GOT3 (cell line): ENCODE measurements at places on chromosomes 6 and 20.

- no peak for DNase-seq
These were observed 532 bp upstream of the PM20D2 start for GRCh38 chr6:89145091-89145955.

GRCh38 chr20:48822879-48823385 lies 4.9 kb downstream of the PREX1 start:
- DNase-seq: no peak

DNA sequence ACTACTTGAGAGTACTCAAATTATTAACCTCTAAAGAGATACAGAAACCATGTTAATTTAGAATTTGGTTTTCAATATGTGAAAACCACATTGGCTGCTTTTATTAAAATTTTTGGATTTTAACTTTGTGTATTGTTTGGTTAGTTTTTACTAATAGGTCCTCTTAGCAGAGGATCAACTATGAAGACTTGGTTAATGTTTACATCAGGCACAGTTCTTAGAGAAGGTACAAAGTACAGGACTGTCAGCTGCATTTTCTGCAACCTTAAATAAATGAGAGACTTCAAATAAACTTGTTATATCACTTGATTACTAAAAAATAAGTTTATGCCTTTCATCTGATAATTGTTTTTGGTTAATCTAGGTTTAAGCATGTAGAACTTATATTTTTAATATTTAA lies 89.1 kb downstream of the PHF3 start:
- DNase-seq: no peak

DNA sequence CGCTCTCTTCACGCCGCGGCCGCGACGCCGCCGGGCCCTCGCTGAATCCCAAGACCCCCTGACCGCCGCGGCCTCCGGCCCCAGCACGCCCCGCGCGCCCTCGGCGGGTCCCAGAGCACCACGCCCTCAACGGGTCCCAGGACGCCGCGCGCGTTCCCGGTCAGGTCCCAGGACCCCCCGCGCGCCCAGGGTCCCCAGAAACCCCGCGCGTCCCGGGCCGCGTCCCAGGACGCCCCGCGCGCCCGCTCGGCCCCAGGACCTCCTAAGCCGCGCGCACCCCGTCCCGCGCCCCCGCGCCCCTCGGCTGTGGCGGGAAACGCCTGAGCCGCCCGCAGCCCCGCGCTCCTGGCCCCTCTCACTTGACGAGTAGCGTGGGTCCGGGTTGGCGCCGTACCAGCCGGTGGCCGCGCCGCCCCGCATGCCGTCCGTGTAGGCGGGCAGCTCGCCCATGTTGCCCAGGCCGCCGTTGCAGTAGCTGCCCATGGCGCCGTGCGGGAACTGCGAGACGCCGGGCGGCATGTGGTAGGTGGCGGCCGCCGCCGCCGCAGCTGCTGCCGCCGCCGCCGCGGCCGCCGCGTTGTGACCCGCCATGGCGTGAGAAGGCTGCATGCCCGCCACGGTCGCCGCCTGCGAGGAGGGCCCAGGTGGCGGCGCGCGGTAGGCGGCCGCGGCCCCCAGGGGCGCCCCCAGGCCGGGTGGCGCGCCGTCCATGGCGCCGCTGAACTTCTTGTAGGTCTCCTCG lies 556 bp downstream of the NKX2-4 start:
- DNase-seq: no peak

DNA sequence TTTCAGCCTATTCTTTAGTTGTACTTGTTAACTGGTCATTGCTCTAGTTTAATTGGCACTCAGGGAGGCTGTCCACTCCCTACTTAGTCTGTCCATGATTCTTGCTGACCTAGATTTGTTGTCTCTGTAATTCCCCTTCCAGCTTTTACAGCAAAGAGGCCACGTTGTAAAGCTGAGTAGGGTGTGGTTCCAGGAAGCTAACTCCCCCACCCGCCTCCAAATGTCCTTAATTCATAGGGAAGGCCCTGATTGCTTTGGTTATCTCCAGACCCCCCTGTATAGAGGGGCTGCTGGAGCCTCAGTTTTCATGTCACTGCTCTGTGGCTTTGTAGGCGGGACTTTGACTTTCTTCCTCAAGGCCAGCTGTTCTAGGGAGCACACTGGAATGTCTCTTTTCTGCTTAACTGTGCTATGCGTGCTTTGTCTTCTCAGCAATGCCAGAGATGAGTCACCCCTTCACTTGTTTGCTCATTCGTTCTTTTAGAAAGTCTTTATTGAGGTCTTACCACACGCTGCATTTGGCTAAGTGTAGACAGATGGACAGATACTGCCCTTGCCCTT lies 175.1 kb upstream of the JAG1 start:
- no peak for DNase-seq

- DNase-seq: no peak
These were observed 291.4 kb downstream of the PLCB1 start for GRCh38 chr20:8423482-8423881.

DNA sequence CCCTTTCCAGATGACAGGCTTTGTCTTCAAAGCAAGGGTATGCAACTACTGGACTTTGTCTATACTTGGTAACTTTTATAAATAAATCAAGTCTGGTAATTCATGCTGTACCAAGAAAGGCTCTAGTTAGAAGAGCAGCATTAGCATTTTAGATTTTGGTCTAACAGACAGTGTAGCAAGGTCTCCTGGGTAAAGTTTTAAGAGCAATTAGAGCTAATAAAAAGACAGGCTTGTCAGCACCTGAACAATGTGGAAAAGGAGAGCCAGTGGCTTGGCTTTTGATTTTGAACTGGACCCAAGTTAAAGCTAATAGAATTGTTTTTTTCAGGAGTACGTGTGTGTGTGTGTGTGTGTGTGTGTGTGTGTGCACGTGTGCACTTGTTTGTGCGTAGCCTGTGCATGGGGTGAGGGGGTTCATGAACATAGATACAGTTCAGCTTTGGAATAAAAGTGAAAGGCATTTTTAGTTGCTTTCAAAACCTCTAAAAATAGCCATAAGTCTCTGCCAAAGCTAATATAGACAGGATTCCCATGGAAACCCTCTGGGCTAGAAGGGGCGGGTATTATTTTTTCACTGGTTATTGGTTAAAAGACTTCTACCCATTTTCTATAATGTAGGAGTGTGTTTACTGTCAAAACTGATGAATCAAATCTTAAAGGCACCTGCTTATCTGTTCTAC lies 138.4 kb downstream of the KCNQ5 start:
- DNase-seq: no peak

- no peak for DNase-seq
These were observed 18.5 kb downstream of the VSTM2L start for GRCh38 chr20:37921341-37921929.

DNA sequence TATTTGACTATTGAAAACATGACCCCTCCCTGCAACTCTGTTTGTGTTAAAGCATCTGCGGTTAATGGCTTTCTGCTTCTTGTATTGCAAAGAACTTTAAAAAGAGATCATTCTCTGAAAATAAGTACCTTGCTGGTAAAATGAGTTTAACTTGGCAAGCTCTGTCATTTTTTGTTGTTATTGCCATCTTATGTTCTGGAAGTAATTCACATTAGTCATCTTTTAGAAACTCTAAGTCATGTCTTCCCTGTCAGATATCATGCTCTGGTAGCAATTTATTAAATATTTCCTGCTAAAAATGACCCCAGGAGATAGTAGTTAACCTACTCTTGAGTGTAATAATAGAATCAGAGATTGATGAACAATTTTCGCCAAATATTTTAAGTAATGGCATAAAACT lies 890.6 kb downstream of the KIF16B start:
- no peak for DNase-seq

GRCh38 chr6:52333840-52334200 lies 28.1 kb upstream of the PAQR8 start:
- DNase-seq: no peak

DNA sequence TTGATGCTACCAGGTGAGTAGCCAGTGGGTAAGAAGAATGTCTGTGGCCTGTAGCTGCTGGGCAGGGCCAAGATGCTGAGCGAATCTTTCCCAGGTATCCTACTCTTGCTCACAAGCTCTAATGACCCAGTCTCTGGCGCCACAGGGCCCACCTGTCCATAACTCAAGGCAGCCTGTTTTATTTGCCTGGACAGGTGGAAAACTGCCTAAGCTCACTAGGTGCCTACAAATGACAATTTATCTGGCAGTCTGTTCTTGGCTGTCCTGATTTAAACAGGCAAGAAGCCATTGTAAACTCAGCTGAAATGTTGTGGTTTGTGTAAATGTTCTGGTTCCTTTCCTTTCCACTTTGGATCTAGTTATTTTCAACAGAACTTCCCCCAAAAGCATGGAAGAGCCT lies 113.3 kb downstream of the TCP11 start:
- DNase-seq: no peak

- no peak for DNase-seq
These were observed 18.8 kb upstream of the EZR start for GRCh38 chr6:158837684-158838625.

DNA sequence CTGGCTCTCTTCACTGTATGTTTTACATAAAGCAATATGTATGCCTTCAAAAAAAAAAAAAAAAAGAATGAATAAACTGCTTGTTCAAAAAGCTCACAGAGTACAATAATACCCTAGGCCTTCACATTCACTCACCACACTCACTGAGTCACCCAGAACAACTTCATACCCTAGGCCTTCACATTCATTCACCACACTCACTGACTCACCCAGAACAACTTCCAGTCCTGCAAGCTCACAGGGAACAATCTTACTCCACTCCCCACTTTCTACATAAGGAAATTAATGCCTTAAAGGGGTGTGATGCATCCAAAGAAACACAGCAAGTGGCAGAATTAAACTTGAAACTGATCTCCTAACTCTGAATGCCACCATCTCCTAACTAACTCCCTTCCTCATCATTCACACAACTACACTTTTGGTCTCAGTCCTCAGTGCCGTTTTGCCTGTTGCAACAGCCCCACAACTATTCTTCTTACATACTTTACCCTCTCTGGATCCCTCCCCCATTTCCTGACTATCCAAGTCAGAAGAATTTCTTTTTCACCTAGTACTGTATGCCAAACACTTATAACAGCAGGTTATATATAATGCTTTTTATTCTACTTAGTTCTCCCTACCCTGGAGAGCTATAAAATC lies 34.2 kb downstream of the NHSL1 start:
- no peak for DNase-seq

- no peak for DNase-seq
These were observed 21.8 kb upstream of the GMPR start for GRCh38 chr6:16216501-16217155.

DNA sequence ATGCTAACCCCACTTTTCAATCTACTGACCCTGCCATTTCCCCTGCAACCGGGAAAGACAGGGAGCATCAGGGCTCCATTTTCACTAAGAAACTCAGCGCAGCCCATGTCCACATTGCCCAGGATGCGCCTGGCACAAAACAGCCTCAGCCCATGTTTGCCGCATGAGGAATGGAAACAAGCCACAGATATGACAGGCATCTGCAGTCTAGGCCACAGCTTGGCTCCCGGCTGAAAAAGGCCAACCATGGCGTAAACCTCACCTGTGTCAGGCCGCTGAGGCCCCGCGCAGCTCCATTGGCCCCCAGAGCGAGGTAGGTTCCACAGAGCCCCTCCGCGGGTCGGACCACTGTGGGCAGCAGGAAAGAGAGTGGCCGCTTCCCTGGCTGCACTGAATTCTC lies 21.7 kb downstream of the GGT7 start:
- DNase-seq: no peak

- DNase-seq: no peak
These were observed 163.6 kb upstream of the CST7 start for GRCh38 chr20:24785141-24786110.

GRCh38 chr6:145866456-145867396 lies 52.1 kb upstream of the FBXO30 start:
- no peak for DNase-seq

GRCh38 chr6:37285861-37286311 lies 27.9 kb upstream of the TMEM217 start:
- DNase-seq: no peak

DNA sequence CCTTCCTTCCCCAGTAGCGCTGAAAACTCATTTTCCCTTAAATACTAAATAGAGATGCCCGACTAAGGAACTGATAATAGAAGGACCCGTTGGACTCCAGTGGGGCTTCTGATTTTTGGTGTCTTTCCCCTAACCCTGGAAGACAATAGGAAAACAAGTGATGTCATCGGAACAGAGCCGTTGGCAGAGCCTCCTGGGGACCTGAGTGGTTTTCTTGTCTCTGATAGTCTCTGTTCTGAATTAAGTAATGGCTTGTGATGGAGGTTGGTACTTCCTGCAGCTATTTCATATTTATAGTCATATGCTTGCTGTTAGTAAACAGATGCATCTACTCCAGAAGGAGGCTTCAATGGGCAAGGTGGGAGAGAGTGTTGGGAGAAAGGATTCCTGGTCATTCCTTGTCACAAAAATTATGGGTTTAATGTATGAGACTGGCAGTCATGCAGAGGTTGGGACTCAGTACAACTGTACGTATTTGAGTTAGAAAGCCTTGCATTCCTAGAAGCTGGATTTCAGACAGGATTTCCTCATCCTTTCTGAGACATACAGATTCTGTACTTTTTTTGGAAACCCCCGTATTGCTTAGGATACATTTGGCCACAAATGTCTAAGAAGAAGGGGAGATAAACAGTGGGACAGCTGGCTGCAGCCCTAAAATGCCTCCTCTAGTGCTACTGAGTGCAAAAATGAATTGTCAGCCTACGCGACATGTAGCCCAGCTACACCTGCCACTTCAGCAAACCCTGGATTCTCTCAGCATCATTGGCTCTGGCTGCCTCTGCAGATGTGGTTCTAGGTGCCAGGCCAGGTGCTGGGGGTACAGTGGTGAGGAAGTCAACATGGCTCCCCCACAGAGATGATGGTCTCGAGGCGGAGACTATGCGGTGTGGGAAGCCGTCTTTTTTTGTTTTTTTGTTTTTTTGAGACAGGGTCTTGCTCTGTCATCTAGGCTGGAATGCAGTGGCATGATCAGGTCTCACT lies 38.1 kb downstream of the CDS2 start:
- no peak for DNase-seq

DNA sequence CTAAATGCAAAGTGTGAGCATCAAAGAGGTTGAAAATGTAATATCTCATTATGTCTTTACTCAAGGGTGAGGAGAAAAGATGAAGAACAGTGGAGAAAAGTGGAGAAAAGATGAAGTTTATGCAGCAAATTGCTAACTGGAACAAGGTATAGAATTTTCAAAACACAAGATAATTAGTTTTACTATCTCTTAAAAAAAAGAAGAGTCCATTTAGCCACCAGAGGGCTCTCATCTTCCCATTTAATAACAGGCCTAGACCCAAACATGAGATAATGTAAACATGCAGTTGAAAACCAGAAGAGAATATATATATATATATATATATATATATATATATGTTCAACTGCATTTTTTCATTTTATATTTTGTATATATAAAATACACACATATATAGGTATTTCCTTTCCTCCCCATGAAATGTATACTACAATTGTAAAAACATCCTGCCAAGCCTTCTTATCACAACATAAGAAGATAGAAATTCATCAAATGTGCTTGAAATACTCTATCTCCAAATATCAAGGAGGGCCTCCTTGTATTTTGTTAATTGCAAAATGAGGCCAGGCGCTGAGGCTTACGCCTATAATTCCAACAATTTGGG lies 78.4 kb downstream of the ADTRP start:
- DNase-seq: no peak

- no peak for DNase-seq
These were observed 123.9 kb upstream of the NXT1 start for GRCh38 chr20:23226612-23227265.
